Keratinocyte (primary cell): ENCODE measurements at places on chromosomes 3 and 15.

DNA sequence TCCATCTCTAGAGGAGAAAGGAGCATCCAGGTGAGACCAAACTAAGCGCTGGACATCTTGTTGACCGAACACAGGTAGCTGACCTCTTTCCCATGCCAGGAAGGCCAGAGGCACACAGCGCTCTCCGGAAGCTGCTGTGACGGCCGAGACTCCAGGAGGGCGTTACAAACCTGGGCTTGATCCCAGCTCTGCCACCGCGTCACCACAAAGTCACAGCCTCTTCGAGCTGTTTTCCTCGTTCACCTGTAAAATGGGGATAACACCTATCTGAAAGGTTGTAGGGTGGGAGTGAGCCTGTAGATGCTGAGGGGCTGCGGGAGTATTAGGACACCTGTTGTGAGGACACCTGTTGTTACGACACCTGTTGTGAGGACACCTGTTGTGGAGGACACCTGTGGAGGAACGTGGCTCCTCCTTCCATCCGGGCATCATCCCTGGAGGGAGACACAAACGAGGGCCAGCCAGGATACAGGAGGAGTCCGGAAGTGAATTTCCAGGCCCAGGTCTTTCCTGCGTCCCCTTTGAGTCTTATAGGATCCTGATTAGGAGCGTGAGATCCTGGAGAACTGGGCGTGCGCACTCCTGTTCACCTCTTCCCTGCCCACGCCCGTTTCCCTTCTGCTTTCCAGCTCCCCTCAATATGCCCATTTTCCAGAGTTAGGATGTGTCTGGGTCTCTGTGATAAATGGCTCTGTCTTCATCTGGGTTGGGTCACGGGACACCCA lies 2.3 kb upstream of the MUC4 start:
- no peak for DNase-seq

DNA sequence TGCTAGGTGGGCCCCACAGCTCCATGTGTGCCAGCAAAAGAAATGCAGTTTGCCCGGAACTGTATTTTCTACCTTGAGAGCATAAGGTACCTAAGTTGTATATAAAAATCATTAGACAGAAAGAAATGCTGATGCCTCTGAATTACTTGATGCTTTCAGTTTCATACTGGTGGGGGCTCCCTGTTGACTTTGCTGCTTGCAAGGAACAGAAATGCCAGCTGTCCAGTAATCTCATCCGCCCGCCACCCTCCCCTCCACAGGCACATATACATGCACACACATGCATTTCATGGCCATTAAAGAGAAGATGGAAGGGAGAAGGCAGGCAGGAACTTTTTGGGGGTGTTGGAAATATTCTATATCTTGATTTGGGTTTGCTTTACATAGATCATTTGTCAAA lies 38.4 kb downstream of the LIMD1 start:
- DNase-seq: no peak

GRCh38 chr3:85977615-85978338 lies 1013.2 kb downstream of the VGLL3 start:
- no peak for DNase-seq

DNA sequence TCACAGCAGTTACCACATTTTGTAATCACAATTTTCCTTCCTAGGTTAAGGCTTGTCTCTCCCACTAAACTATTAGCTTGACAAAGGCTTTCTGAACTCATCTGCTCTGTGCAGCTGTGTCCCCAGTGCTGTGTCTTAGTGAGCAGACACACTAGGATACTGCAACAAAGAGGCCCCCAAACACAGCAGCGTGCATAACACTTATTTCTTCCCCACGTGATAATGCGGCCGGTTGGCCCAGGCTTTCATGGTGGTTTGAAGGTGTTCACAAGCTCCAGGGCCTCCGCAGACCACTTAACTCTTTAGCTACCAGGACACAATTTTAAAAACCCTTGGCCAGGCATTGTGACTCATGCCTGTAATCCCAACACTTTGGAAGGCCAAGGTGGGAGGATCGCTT lies 2.2 kb upstream of the HDAC11 start:
- DNase-seq: no peak

DNA sequence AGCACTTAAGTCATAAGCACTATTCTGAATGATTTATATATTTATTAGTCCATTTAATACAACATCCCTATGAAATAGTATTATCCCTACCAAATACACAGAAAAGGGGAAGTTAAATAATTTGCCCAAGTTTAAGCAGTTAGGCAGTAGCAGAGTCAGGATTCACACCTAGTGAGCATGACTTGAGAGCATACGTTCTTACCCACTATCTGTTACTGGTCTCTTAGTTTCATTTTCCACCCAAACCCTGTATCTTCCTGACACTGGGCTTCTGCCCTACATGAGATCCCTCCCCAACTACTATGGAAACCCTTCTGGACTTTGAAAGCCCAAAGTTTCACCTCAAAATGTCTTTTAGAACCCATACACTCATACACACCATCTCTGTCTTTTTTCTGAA lies 4.4 kb upstream of the ATOSA start:
- DNase-seq: no peak

GRCh38 chr3:127791221-127791913 lies 30.9 kb downstream of the MGLL start:
- DNase-seq: no peak

DNA sequence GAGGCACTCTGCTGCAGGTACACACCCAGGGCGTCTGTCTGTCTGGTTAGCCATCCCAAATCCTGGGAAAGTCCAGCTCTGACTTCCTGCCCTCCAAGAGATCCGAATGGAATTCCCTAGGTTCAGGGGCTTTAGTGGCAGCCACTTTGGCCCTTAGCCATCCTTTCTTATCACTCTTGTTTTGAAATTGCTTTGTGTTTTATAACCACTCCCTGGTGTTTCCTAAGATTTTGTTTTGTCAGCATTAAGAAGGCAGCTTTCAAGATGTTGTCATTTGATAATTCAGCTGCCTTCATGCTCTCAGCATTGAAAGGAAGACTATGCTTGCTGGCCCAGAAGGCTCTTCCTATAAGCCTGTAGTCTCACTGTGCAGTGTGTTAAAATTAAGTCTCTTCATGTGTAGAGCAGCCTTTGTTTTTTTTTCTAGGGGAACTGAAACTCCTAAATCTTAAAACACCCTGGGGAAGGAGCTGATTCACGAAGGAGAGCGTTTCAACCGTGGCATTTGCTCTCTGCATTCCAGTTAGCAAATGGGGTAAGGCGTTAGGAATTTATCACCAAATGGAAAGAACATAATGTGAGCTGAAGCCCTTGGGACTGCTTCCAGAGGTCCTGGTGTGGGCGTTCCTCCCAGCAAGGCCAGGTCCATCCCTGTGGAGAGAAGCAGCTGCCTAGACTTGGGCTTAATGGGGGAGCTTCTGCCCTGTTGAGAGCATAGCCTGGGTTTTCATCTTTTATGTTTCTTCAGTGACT lies 14.2 kb upstream of the CLEC3B start:
- DNase-seq: peak; percentile 38
